ENCODE measurements at places on chromosomes 5 and 9.

GRCh38 chr5:96664669-96665068 is 2.5 kb downstream of the CAST start:
- no peak for DNase-seq

- DNase-seq = no peak
Measured at GRCh38 chr9:90325913-90326653, 316.5 kb downstream of the DIRAS2 start.

DNA sequence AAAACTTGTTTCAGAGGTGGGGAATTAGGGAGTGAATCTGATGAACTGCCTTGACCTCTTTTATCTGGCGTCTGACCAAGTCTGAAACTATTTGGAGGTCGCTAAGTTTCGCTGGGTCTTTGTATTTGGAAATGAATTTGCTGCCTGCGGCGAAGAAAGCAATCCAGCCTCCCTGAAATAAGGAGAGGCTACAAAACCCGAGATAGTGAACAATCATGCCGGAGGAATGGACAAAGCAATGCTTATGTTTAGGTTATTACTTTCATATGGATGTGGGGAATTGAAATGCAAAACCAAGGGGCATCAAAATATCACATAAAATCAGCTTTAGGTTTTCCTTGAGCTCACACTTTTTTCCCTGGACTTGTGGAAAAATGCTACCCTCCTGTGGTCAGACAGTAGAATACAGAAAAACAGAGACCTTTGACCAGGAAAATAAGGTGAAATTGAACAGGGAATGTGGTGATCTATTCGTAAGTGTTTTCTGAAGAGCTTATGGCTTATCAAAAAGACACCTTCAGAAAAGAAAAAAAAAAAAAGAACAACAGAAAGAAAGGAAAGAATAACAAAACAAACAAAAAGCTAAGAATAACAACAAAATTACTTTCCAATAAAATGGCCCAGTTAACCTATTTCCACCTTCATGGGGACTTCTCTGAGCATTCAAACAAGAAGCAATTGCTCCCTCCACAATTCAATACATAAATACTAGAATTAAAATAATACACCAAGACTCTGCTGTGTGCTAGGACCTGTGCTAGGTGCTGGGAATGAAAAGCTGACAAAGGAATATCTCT is 68.6 kb upstream of the DPYSL3 start:
- peak; percentile 55 for DNase-seq

DNA sequence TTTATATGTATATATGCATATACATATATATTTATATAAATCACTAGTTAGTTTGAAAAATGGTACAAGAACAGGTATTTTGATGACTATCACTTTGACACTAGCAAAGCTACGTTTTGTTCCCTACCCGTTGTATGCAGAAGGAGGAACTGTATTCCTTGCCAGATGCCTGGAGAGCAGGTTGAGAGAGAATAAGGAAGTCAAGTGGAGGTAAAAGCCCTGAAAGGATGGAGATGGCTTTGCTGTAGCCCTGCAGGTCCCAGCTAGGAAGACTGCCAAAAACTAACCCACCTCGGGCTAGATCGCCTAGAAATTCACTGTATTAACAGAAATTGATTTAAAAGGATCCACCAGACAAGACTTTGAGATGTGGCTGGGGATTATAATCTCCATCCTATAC is 229.3 kb downstream of the RFX3 start:
- DNase-seq = no peak

- DNase-seq = peak; percentile 54
Measured at GRCh38 chr9:85516976-85517637, 224.6 kb downstream of the AGTPBP1 start.

- DNase-seq = no peak
Measured at GRCh38 chr5:38284384-38284783, 26.0 kb downstream of the EGFLAM start.

DNA sequence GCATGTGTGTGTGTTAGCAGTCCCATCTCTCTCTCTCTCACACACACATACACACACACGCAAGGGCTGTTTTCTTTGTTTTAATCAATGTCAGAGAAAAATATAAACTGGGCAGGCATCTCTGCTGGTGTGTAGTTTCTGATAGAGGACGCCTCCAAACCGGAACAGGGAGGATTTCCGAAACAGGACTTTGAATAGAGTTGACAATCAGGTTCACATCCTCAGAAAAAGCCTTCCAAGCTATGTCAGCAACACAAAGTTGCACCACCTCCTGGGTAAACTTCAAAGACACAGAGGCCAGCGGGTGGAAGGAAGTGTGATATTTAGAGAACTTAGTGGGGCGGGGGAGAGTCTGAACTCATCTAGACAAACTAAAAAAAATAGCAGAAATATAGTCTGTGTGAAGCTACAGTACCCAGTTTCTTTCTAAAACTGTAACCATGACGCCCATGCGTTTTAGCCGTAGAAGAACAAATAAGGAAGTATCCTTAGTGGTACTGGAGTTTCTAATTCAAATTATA is 1.2 kb downstream of the ST8SIA4 start:
- DNase-seq = peak; percentile 3

Measured in kidney tubule cell (primary cell).